Tibial nerve (tissue), 4 donors: ENCODE measurements at places on chromosomes 2 and 18. TPM values are rescaled to one million over a fixed set of nuclear protein-coding genes. Genes with fewer than 3 reads are reported as not detected.
A peak's percentile ranks its signal among the peaks of the same experiment; 100 is the strongest.

GRCh38 chr2:116586328-116586689, 1228.2 kb upstream of the DDX18 start:
- no peak for DNase-seq
- H3K4me1 ChIP-seq, result no peaks in the 10 kb centered on the region
- no peak overlapping the region for H3K27ac ChIP-seq
- H3K36me3 ChIP-seq, result no peaks in the 10 kb centered on the region
- no peak overlapping the region for H3K4me3 ChIP-seq

DNA sequence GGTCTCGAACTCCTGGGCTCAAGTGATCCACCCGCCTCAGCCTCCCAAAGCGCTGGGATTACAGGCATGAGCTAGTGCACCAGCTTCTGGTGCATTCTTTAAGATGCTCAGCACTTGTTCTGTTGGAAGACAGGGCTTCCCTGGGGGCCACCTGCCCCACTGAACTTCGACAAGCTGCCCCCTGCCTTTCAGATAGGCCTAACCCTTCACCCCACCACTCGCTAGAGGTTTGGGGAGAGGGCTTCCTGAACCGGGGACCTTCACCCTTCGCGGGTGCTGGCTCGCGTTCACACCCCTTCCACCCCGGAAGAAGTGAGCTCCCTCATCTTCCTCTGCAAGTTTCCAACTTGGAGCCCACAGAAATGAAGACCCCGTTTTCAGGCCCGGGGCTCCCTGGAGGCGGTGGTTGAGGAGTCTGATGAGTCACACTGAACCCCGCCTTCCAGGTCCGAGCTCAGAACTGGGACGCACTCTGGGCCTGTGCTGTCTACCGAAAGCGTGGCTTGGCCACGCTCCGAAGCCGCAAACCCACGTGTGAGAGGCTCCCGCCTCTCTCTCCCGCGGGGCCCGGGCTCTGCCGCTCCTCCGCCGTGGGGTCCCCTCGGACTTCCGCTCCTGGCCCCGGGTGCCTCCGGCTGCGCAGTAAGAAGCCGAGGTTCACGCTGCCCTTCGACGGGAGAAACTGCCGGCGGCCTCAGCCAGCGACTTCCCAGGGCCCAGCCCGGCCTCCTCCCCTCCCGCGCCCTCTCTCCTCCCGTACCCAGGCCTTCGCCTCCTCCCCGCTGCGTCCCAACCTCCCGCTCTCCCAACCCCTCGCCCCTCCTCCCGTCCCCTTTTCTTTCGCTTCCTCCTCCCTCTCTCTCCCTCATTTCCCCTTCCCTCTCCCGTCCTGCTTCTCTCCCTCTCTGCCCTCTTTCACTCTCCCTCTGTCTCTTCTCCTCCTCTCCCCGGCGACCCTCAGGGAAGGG, 47.5 kb upstream of the SP3 start:
- H3K36me3 ChIP-seq, result no peaks in the 10 kb centered on the region
- no peaks in the 10 kb centered on the region for H3K4me1 ChIP-seq
- peak; percentile 72 for DNase-seq
- peak overlapping the region; percentile 59 for H3K4me3 ChIP-seq
- peak overlapping the region; percentile 96 for H3K27ac ChIP-seq

GRCh38 chr2:154158101-154158500, 286.4 kb downstream of the GALNT13 start:
- H3K4me1 ChIP-seq, result no peaks in the 10 kb centered on the region
- no peak overlapping the region for H3K4me3 ChIP-seq
- H3K27ac ChIP-seq, result no peak overlapping the region
- no peaks in the 10 kb centered on the region for H3K27me3 ChIP-seq

- no peak overlapping the region for H3K4me3 ChIP-seq
- peaks cover 51% of the 10 kb centered on the region for H3K36me3 ChIP-seq
- peaks cover 7% of the 10 kb centered on the region for H3K4me1 ChIP-seq
- no peak overlapping the region for H3K27ac ChIP-seq
- DNase-seq, result no peak
- H3K27me3 ChIP-seq, result no peaks in the 10 kb centered on the region
Observed at GRCh38 chr2:74152954-74153353, 5.2 kb upstream of the BOLA3 start.

- H3K36me3 ChIP-seq, result peaks cover 6% of the 10 kb centered on the region
- H3K27me3 ChIP-seq, result no peaks in the 10 kb centered on the region
- no peak overlapping the region for H3K4me3 ChIP-seq
- H3K27ac ChIP-seq, result no peak overlapping the region
- DNase-seq, result no peak
Observed at GRCh38 chr2:55916473-55917049, 7.0 kb downstream of the EFEMP1 start.

DNA sequence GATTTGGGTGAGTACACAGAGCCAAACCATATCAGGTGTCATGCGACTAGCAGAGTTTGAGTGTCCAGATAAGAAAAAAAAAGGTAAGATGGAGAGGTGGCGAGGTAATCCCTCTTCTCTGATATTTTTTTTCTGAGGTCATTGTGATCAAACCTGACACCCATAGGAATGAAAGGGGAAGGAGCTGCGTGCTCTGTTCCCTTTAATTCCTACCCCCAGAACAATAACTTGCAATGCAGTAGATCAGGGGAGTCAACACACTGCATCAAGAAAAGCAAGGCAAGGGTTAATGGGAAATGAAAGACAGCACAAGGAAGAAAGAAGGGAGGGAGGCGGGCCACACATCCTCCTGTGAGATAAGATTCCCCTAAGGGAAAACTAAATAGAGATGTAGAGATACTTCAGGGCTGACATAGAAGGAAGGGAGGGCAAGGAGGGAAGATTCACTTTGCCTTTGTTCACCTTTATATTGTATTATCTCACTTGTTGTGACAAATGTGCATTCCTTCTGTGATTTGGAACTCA, 132.8 kb downstream of the CD226 start:
- no peaks in the 10 kb centered on the region for H3K27me3 ChIP-seq
- H3K4me1 ChIP-seq, result no peaks in the 10 kb centered on the region
- H3K36me3 ChIP-seq, result no peaks in the 10 kb centered on the region
- no peak for DNase-seq

DNA sequence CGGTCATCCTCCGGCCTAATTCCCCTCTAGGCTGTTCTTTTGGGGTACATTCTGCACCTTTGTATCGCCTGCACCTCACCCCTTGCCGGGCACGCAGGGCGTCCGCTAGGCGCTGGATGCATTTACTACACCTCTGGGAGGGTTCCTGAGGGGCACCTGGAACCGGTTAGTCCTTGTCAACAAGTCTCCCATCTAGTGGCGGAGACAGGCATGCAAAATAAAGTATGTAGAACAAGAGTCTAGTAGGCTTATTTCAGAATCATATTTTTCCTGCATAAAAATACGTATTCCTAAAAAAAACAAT, 705 bp upstream of the TEX261 start:
- H3K4me1 ChIP-seq, result no peaks in the 10 kb centered on the region
- H3K4me3 ChIP-seq, result peak overlapping the region; percentile 49
- peaks cover 19% of the 10 kb centered on the region for H3K36me3 ChIP-seq
- H3K27ac ChIP-seq, result peak overlapping the region; percentile 91

- H3K4me1 ChIP-seq, result peaks cover 89% of the 10 kb centered on the region
- peak overlapping the region; percentile 76 for H3K27ac ChIP-seq
- H3K27me3 ChIP-seq, result no peaks in the 10 kb centered on the region
- H3K4me3 ChIP-seq, result no peak overlapping the region
Observed at GRCh38 chr2:23542230-23542789, 157.3 kb downstream of the KLHL29 start.

CRYGD gene
- not detected for total RNA-seq

TEX44 gene
- total RNA-seq, result not detected

NYAP2 gene
- total RNA-seq, result not detected
